GM06990 (cell line): ENCODE measurements at places on chromosomes 4 and X.

- no peak for DNase-seq
These were observed 60.4 kb downstream of the CASP3 start for GRCh38 chr4:184588893-184589292.

DNA sequence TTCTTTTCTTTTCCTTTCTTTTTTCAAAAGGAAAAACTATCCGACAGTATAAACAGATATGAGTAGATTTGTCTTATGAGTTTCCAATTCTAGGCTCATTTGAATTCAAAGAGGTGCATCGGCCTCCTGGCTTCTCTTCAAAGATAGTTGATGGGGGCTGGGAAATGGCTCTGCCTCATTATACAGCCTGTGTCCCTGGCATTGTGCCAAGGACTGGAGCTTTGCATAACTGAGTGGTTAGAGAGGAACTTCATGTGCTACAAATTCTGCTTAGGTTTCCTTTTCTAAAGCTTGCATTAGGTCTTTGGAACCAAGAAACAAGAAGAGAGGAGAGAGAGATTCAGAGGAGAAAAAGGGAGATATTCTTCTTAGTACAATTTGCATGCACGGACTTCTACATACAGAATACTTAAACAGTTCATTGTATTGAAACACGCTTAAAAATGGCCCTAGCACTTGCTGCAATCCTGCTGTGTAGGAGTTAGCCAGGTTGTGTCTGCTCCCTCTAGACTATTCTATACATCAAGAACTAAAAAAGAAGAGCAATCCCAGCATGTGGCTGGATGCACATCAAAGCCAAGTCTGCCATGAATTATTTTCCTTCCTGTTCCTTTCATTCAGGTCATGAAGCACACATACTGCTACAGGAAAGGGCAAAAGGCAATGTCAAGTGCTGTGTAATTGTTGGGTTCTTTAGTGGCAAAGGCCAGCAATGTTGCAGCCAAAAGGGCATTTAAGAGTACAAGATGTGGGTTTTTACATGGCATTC, 70.9 kb downstream of the INTS12 start:
- peak; percentile 43 for DNase-seq

- DNase-seq = peak; percentile 9
These were observed at the start of gene KCNIP4 for GRCh38 chr4:21948347-21949072. Gene KCNIP4, minus strand, starts transcription at chr4:21948772.

DNA sequence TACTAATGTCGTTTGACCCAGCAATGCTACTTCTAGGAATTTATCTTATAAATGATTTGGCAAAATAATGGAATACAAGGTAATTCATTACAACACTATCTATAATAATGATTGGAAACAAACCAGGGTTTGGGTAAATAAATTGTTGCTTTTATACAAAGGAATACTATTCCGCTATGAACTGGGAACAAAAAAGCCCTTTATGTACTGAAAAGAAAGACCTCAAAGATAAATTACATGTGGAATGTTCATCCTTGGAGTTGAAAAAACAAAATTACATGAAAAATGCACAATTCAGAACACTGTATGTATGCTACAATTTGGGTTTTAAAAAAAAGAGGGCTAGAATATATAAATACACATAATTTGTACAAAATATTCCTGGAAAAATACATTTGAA, 5.2 kb upstream of the NUP54 start:
- DNase-seq = no peak

DNA sequence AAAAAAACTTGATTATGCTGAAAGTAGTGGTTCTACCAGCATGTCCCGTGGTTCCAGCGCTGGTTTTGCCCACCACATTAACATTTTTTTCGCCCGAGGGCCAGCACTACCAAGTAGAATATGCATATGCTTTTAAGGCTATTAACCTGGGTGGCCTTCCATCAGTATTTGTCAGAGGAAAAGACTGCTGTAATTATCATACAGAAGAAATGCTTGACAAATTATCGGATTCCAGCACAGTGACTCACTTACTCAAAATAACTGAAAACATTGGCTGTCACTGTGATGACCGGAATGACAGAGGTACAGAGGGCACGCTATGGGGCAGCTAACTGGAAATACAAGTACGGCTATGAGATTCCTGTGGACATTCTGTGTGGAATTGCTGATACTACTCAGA, 34.6 kb downstream of the PRPS2 start:
- no peak for DNase-seq

DNA sequence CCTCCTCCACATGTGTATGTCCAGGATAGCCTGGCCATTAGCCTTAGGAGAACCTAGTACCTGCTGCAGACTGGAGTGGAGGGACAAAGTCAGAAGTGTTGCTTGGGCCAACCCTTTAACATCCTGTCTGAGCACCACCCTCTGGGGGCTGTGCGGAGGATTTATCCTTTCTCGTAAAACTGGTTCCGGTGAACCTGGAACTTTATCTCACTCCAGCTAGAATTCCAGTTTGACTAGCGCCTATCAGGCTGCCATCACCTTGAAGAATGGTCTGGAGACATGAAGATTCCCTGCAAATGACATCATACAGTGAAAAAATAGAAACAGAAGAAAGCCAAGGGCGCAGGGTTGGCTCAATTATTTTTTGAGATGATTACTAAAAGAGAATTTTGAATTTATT, 4.0 kb downstream of the TCEAL8 start:
- DNase-seq = no peak

- DNase-seq = no peak
These were observed 67.0 kb upstream of the HMX1 start for GRCh38 chr4:8938623-8939022.

DNA sequence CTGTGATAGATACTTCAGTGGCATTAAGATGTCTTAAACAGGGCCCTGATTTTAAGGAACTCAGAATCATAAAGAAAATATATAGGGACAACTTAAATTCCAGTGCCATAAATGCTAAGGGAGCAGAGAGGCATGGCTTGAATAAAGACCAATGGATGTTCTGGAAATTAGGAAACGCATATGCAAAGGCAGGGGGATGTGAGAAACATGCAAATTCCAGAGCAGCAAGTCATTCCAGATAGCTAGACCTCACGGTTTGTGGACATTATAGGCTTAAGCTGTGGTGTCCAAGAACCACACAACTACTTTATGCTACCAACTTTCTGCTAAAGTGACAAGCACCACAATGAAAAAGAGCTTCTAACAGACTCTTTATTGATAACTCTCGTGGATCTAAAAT, 132.6 kb upstream of the ANK2 start:
- no peak for DNase-seq

GRCh38 chr4:1501754-1502500, 95.7 kb upstream of the NKX1-1 start:
- DNase-seq = no peak
